ENCODE measurements at places on chromosomes 1 and 21. TPM values are rescaled to one million over a fixed set of nuclear protein-coding genes. Genes with fewer than 3 reads are reported as not detected.

IL24 gene
- polyA plus RNA-seq: 16.3 TPM

PRKAA2 gene
- not detected for polyA plus RNA-seq

DNA sequence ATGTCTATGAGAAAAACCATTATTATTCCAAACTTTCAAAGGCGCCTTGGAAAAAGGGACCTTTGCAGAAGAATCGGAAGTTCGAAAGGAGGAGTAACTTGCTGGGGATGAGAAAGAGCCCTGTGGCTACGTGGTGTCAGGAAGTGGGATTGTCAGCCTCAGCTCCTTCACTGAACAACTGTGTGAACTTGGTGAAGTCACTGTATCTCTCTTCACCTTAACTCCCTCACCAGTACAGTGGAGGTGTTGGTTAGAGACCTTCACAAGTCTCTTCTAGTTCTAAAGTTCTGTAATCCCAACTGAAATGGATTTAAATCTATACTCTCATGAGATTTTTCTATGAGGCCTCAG is 285.6 kb downstream of the CACNA1E start:
- no peak for DNase-seq

GRCh38 chr1:197918807-197919345 is 1.7 kb downstream of the LHX9 start:
- DNase-seq: no peak

GRCh38 chr1:42674214-42674613 is 8.0 kb upstream of the YBX1 start:
- DNase-seq: no peak

- DNase-seq: no peak
These were observed 53.3 kb upstream of the ATP1B1 start for GRCh38 chr1:169053196-169053595.
